ENCODE measurements at places on chromosomes 13 and 19.

- DNase-seq, result no peak
These were observed 6.7 kb upstream of the DCUN1D2 start for GRCh38 chr13:113497217-113497616.

DNA sequence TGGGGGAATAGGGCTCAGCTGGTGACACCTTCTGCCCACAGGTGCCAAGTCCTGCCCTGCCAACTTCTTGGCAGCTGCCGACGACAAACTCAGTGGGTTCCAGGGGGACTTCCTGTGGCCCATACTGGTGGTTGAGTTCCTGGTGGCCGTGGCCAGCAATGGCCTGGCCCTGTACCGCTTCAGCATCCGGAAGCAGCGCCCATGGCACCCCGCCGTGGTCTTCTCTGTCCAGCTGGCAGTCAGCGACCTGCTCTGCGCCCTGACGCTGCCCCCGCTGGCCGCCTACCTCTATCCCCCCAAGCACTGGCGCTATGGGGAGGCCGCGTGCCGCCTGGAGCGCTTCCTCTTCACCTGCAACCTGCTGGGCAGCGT, 2.1 kb downstream of the P2RY11 start:
- peak; percentile 40 for DNase-seq

- no peak for DNase-seq
These were observed 474 bp downstream of the ARHGEF18 start for GRCh38 chr19:7349231-7349591.

DNA sequence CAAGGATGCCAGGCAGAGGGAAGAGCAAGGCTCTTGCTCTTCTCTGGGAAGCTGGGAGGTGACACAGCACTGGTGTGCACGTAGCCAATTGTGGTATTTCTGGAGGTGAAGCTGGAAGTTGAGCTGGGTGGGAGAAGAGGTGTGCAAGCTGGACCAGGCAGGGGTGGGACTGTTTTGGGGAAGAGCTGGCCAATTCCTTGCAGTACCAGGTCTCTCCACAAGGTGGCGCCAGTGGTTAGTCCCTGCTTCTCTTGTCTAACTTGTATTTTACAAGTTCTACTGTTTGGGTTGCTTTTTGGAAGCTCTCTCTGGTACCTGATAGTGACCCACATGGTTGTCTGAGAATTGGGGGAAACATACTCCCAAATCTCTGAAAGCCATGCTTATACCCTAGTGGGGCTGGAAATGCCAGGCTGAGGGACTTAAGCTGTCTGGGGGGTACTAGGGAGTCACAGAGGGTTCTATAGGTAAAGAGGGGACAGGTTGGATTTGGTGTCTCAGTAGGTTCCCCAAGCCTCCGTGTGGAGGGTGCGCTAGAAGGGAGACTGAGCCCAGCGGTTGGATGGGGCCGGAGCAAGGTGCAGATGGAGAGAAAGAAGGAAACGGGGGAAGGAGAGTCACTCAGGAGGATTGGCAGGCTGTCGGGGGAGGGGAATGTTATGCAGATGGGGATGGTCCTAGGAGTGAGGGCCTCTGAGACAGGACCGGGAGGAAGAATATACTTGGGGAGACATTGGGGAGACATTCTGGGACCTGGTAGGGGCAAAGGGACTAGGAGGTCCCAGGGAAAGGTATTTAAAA, 3.0 kb downstream of the HPN start:
- peak; percentile 57 for DNase-seq

- no peak for DNase-seq
These were observed 7.1 kb upstream of the KLK14 start for GRCh38 chr19:51089786-51090185.

DNA sequence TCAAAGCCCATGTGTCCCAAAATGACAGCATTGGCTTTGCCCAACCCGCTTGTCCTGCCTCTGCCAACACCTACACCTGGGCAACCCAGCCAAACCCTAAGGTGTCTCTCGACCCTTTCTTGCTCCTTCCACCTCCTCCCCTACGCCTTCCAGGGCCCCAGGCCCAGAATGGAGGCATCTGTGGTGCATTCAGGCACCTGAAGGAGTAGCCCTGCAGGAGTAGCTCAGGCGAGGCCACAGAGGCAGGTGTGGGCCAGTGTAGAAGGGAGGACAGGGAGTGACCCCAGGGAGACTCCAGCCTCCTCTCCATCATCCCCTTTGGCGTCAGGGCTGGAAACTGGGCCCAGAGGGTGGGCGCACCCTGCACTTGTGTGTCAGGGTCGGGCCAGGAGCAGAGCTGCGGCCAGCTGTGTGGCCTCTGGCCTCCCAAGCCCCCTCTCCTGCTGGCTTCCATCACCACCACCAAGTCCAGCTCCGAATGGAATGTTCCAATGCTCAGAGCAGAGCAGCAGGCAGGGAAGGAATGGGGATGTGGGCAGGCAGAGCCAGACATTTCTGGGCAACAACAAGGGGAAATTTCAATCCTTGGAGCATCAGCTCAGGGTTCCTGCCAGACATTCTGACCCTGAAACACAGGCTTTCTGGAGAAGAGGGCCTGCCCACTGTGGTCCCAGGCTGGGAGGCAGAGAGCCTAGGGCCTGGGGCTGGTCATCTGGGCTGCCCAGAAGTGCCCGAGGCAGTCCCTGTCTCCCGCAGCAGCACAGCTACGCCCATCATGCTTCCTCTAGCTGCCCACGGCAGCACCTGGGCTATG, 16.4 kb downstream of the PLEKHF1 start:
- no peak for DNase-seq

DNA sequence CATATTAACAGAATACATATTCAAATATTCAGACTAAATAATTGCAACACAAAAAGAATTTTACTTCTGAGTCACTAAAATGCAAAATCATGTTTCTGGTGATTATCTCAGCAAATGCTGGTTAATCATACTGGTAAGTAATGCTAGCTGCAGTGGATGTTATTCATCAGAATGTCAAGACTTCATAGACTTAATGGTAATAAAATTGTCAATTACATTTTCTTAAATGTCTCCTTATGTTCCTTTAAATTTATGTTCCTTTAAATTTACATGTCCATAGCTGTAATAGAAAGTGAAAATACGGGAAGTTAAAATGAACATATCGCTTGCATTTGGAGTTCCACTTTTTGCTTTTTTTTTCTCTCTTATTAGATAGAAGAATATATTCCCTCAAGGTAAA, 853.0 kb downstream of the SLITRK6 start:
- no peak for DNase-seq

DNA sequence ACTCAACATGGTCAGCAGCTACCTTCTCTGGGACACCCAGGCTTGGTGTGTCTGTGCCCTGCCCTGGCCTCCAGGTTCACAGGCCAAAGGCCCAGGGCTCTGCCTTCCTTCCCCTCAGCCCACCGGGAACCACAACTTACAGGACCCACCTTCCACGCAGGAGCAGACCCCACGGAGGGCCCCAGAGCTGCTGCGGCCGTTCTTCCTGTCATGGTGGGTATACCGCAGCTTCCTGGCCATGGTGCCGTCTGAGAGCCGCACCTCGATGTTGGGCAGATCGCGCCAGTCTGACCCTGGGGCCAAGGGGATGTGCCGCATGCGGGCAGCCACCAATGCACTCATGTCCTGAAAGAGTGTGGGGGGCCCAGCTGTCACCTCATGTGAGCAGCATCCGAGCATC, 17.2 kb upstream of the EIF3G start:
- no peak for DNase-seq

All from stimulated activated CD4-positive, alpha-beta T cell treated with anti-CD3 and anti-CD28 coated beads, Interleukin-4, amount 100 ng/mL, for 1 hour (primary cell).